ENCODE measurements at places on chromosomes 3 and 15.

DNA sequence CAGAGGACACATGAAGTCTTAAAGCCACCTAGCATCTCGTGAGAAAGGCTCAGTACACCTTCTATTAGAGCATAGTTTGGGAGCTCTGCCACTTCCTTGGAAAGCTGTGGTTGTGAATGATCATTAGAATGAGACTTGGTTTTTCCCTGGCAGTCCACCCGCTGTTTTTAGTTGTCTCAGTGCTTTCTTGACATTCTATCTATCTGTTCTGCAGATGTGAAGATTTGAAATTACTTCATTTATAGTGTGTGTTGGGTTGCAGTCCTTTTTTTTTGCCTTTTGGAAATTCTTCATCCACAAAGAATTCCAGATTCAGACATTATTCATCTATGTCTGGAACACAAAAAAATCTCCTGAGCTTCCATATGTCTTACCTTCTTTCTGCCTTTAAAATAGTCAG is 23.7 kb downstream of the PPP2R3A start:
- no peak for DNase-seq

GRCh38 chr3:33980252-33980651 is 181.8 kb downstream of the PDCD6IP start:
- no peak for DNase-seq

DNA sequence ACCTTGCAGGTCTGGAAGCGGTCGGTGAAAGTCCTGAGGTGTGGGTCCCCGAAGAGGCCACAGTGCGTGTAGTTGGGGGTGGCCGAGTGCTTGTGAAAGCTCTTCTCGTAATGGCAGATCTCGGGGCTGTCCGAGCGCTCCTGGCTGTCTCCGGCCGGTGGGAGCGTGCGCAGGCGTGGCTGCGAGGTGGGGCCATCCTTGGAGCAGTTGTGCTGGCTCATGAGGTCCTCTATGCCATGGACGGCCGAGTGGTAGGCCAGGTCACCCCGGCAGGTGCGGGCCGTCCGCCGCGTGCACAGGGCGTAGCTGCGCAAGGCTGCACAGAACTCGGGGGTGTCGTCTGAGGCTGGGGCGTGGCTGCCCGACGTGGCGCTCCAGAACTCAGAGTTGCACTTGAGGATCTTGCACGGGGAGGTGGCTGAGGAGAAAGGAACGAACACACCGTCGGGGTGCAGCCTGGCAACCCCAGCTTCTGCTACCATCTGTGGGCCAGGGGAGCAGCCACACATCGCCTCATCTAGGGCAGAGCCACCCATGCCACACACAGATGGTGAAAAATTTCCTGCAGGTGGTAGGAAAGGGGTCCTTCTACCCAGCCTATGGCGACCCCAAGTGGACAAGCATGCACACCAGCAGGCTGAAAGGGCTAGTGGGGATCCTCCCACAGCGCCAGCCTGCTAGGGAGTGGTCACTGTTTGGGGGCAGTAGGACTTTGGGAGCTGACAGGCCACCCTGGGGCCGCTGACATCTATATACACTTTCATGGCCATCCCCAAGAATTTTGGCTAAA is 36.7 kb downstream of the RGMA start:
- DNase-seq, result no peak

DNA sequence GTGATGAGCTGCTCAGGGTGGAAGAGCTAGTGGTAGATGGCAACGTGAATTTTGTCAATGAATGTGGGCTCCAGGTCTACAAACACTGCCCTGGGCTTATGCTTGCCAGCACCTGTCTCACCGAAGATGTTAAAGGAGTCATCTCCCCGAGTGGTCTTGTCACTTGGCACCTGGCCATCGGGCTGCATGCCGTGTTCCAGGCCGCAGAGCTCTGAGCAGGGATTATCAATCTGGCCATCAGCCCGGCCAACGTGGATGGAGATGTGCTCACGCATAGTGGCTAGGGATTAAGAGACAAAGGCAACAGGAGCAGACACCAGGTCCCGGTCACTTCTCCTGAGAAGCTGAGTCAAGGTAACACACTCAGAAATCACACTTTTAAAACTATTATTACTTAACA is 54.8 kb upstream of the ACTC1 start:
- no peak for DNase-seq

DNA sequence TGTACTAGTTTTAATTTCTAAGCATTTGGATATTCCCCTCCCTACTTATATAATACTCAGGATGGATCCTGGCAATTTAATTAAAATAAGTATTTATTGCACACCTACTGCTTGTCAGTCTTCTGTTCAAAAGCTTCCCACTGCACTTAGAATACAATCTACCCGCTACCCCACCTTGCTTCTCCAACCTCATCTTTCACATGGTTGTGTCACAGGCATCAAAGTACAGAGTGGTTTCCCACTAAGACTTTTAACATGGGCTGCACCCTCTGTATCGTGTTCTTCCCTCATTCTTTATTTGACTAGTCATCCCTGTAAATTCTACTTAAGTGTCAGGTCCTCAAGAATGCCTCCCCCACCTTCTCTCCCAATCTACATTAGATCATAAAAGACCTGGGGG is 35.0 kb downstream of the RIOX2 start:
- DNase-seq, result no peak

DNA sequence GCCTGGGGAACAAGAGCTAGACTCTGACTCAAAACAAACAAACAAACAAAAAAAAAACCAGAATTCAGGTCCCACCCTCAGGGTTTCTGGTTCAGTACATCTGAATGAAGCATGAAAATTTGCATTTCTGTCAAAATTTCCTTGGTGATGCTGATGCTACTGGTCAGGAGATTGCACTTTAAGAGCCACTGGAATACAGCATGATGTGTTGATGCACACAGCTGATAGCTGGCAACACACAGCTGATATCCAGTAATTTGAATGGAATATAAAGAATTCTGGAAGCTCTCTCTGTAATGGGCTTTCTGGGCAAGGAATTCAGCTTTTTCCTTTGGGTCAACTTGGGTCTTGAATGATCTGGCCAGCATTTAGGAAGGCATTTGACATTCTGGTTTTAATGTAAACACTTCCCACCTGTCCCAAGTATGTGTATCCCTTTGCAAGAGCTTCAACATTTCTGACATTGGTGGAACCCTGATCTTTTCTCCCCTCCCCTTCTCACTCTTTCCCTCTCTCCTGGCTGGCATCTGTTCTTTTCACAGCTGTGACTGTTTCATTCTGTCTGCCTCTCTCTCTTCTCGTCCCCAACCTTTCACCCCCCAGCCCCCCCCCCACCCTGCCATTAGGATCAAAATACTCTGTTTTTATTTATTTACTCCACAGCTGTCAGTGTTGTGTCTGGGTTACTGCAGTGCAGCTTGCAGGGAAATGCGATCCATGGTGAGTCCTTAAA is 189.5 kb downstream of the TPRG1 start:
- DNase-seq, result no peak

DNA sequence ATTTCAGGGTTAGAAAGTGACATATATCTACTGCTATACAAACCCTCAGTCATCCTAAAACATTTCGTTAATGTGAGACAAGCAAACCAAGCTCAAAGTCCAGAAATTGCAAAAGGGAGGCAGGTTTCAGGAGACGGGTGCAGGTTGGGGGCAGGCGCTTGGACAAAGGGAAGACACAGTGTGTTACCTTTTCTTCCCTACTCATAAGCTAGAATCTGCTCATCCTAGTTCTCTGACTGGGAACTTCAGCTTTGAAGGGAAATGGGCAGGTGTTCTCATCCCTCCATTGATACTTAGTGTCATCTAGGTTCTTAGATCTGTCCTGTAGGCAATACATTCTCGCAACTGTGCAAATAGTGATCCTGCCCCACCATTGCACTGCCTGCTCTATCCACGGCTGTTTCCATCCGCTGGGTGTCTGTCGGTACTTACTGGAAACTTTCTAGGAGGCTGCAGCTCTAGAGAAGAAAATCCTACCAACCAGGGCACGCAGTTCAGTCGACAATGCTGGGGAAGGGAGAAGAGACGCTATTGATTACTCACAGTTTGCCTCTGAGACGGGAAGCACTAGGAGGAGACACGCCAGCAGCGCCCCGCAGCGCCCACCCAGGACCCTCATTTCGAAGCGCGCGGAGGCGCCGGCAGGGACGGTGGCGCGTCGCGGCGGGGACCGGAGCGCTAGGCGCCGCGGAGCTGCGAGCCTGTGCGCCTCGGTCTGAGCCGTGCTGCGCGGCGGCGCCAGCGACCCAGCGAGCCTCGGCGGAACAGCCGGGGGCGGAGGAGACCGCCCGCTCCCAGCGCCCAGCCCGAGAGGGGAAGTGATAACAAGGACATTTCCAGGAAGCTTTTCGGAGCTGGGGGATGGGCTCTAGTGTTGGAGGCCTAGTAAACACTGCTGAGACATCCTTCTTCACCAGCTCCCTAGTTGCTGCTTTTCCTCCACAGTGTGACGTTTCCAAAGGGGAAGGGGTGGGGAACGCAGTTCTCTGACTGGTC is at the start of gene PROS1:
PROS1 (minus strand) TSS at position 766 of the 996 bp plus-strand sequence; CDS start at position 619, 147 bp downstream.
- DNase-seq, result no peak

DNA sequence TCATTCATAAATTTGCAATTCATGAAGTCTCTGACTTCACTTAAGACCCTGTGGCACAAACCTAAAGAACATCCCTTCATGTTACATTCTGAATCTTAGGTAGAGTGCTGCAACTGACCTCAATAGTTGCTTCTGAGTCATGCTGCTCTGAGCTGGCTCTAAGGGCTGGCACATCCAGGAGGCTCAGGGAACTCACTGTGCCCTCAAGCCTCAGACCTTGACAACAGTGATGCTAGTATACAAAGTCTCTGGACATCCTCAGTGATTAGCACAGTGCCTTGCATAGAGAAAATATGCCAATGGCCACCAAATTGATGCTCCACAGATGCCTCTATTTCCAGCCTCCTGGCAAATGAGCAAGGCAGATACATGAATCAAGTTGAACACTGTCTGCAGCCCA is 740.9 kb upstream of the LMCD1 start:
- DNase-seq, result no peak

GRCh38 chr3:79810581-79810980 is 42.8 kb upstream of the ROBO1 start:
- no peak for DNase-seq

GRCh38 chr3:52518723-52519444 is 14.8 kb downstream of the NT5DC2 start:
- no peak for DNase-seq

DNA sequence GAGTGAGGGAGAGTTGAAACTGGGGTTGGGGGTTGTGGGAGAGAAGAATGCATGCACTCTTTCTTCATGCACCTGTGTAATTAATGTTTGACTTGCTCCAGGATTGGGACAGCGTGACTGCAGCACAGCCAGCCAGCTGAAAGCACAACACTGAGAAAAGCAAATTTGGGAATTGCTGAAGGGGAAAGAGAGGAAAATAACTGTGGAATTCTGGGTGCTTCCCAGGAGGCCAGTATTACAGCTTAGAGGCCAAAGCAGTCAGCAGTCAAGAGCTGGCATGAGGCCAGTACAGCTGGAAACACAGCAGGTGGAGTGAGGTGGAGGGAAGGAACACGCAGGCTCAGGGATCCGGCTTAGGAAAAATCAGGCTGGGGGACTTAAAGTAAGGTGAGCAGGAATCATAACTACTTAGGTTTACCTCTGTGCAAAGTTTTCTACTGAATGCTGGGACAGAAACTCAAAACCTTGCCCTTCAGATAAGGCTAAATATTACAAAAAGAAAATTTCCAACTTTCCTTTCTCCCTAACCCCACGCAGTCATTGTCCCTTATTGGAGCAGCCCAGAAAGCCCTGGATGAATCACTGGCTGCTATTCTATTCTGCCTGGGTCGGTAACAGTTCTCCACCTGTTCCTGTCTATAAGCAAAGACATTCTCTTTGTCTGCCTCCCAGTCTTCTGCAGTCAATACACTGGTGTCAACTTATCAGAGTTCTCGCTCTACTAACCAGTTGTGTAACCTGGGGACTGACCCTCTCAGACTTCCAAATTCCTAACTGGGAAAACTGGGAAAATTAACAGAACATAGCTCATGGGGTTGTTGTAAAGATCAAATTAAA is 167.2 kb downstream of the MAGI1 start:
- no peak for DNase-seq

GRCh38 chr3:9061634-9062033 is 98.4 kb upstream of the RAD18 start:
- no peak for DNase-seq

GRCh38 chr15:26781816-26782215 is 8.9 kb upstream of the GABRB3 start:
- no peak for DNase-seq

DNA sequence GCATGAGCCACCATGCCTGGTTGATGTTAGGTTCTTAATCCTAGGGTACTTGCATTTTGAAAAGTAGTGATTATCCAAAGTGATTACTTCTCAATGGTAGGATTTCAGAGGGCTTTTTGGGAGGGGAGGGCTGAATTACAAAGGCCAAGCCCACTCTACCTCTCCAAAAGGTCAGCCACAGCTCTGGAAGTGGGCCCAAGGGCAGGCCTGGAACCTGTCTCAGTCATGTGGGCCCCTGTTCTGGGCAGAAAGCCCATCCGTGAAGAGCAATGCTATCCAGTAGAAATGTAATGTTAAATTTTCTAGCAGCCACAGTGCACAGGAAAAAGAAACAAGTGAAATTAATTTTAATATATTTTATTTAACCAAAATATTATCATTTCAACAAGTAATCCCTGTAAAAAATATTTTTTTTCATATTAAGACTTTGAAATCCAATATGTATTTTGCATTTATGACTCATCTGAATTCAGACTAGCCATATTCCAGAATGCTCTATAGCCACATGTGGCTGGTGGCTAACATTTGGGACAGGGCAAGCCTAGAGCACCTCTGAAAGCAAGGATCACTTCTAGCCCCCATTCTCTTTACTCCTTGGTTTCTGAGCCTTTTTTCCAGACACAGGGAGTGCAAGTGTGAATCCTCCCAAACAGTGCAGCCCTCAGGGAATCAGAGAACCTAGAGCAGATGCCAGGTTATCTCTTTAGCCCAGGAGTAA is 16.8 kb downstream of the RFT1 start:
- no peak for DNase-seq

DNA sequence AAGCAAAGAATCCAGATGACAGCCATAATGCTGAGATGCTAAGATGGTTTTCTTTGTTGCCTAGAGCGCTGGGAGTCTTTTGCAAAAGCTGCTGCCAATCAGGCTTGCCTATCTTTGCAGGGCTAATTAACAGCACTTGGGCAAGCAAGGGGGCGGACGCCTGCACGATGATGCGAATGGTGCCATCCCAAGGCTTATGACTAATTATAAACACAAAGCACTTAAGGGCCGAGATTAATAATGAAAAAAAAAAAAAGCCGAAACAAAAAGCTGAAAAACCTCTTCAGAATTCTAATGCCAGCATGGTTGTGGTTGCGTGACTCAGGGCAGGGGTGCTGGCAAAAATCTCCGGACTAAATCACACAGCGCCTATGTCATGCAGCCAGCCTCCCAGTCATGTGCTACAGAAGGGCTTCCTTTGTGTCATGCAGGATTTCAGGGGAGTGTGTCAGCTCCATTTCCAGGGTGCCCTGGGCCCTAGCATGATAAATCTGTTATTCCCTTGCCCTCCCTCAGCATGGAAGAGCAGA is 185.0 kb upstream of the ANKRD28 start:
- DNase-seq, result no peak

- DNase-seq, result no peak
These were observed 181.9 kb upstream of the TTC14 start for GRCh38 chr3:180420016-180420415.

DNA sequence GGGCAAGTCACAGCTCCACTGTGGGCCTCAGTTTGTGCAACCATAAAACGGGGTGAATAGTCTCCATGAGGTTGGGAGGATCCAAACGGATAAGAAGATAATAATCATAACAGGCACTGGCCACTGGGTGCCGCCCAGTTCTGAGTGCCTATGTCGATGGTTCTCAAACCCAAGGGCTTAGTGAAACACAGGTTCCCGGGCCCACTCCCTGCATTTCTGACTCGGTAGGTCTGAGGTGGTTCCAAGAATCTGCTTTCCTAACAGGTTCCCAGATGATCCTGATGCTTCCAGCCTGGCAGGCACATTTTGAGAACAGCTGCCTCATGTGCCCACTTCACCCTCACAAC is 21.2 kb downstream of the ALS2CL start:
- no peak for DNase-seq

- no peak for DNase-seq
These were observed 33.6 kb downstream of the MECOM start for GRCh38 chr3:169629895-169630294.

Measured in NCI-H2107 (cell line).